ENCODE measurements at places on chromosomes 3 and 15.

GRCh38 chr3:8387571-8387970 is 114.1 kb upstream of the LMCD1 start:
- DNase-seq = no peak

DNA sequence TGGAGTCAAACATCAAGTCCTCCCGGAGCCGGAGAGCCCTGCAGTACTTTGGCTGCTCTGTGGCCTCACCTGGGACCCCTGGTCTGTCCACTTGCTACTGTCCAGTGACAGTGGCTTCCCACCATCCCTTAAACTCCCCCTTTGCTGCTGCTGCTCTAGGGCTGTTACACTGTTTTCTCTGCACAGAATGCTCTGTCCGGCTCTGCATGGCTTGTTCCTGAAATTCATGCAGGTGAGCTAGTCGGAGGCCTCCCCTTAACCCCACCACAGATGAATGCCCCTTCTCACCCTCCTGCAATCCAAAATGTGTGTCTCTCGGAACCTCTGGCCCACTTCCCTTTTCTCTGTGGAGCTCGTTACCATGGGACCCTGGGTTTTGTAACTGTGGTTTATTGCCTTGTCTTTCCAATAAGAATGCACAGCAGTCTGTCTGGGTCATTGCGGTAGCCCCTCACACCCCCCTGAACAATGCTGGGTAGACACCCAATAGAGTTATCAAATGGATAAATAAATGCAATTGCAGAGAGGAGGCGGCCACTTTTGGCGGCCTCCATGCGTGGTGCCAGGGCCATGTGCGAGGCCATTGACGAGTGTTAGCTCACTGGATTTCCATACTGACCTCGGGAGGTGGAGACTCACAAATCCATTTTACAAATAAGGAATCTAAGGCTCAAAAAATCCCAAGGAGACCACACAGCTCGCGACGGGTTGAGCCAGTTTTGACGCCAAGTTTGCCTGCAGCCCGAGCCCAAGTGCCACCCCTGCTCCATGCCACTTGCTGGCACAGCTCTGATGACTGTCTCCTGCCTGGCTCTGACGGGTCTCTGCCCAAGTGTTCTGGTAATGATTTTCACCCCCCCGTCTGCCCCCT is 48.5 kb downstream of the RGMA start:
- no peak for DNase-seq

DNA sequence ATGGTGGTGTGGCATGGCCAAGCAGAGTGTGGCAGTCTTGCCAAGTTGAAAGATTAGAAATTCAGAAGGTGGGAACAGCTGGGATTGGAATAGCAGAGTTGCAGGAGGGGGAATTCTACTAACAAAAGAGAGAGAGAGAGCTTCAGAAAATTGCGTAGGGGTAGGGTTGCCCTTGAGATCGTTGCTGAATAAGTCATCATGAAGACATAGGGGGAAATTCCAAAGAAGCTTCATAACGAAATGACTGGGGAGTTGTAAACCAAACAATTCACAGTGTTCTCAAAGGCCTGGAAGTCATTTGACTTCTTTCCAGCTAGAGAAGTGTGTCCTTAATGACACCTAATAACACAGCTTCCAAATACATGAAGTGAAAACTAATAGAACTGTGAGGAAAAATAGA is 26.3 kb upstream of the TIPARP start:
- no peak for DNase-seq

DNA sequence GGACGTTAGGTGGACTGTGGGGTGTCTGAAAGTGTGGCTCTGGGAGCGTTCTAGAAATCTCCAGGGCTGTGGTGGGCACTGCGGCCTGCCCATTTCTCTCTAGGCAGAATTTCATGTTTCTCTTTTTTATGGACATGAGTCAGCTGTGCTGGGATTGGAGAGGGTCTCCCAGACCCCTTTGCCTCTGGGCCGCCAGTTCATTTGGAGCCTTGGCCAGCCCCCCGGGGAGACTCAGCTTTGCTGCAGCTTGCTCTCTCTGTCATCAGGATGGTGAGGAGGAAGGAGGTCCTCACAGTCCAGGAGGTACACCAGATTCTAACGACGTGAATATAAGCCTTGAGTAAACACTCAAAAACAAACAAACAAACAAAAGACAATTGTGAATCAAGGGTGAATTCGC is 149.6 kb upstream of the RGMA start:
- no peak for DNase-seq

DNA sequence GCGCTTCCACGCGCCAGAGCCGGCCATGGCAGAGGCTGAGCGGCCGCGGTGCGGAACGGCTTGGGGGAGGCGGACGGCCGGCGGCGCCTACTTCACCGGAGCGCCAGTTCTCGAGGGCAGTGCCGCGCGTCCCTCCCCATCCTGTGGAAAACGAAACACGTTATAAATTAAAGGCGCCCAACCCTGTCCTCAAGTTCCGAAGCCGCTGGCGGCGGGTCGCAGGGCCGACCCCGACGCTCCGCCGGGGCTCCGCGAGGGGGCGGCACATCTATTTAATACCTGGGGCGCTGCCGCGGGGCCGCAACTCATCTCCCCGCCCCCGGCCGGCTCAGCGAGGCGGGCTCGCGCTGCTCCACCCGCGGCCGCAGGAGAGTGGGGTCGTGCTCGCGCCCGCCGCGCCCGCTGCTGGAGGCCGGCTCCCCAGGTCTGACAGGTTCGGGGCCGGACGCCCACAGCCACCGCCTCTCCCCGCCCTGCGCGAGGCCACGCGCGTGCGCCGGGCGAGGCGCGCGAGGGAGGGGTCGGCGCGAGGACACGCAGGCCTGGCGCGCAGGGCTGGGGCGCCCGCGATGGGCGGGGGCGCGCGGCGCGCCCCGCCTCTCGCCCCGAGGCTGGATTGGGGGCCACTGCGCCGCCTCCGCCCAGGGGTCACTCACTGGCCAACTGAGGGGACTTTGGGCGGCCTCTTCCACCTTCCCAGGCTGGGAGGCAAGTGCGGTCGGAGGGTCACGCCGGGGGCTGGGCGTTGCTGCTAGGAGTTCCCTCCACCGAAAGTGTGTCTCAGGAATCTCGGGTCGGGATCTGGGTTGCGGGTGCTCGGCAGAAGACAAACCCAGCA is at the start of gene SLC30A4:
Gene SLC30A4, minus strand, starts transcription at position 428 of the 838 bp plus-strand sequence. Its CDS starts 401 bp downstream, at position 27.
- peak; percentile 70 for DNase-seq

DNA sequence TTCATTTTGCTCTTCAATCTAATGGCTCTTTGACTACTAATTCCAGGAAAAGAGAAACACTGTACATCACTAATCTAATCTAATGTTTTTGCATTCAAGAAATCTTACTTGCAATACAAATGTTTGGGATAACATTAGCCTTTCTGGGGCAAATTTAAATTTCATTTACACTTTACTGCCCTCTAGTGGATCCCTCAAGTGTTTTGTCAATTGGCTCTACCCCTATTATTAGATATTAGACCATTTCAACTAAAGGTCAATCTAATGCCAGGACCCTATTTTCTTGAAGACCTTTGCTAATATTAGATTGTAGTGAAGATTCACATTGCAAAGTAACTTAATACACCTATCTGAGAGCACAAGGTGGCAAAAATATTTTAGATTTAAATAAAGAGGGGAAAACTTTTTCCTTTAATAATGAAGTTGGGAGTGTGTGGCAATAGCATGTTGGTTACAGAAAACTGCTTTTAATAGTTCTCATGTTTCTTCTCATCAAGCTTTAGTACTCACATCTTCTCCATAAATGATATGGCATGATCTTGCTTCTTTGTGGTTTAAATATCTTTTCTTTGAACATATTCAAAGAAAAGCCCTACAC is 5.0 kb downstream of the C2CD4A start:
- peak; percentile 26 for DNase-seq

DNA sequence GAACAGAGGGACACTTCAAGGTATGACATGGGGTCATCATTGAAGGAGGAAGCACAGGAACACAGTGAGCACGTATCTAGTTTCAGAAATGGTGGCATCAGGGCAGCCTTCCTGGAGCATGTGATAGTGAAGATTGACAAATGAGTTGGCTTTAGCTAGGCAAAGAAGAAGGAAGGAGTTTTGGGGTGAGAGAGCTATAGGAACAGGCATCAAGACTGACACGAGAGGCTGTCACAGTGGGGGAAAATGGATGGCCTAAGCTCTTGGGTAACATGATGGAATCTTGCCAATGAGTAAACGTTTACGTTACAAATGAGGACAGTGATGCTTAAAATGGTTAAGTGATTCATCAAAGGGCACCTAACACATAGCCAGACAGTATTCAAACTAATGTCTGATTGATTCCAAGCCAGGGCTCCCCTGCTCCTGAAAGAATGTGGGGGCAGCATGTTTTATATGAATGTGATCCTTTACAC is 23.1 kb upstream of the GPR171 start:
- DNase-seq = peak; percentile 41

- no peak for DNase-seq
Observed at GRCh38 chr15:51936105-51936478, 35.5 kb downstream of the LEO1 start.

DNA sequence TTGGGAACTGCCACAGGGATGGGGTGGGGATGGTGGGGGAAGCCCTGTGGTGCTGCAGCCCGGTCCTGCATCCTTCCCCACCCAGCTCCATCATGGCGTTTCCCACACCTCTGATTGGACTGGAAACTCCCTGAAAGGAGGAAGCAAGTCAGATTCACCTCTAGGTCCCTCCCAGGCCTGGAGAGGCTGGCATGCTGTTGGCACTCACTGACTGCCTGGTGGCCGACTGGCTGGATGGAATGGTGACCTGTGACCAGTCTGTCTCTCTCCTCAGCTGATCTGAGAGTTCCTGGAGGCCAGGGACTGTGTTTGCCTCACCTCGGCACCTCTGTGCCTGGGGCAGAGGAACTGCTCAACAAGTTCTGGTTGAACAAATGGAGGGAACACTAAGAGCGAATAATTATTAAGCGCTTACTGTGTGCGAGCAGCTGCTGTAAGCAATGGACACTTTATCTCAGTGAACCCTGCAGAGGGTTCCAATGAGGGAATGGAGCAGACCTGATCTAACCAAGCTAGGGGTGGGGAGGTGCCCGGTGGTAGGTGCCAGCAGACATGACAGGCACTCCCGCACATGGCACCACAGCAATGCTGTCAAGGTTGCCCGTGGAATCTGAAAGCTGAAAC is 3.5 kb upstream of the HHATL start:
- no peak for DNase-seq

DNA sequence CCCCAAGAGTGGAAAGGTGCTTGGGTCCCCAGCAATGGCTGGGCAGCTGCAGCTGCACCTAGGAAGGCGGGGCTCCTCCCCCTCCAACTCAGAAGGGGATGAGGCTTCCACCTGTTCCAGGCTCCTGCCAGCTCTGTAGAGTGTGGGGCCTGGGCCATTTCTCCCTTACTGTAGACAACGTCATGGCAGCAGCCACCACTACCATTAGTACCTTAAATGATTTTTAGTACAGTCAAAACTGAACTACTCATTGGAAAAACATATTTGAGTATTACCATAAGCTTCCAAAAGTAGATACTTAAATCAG is 1274.2 kb upstream of the GBE1 start:
- no peak for DNase-seq

GRCh38 chr15:94477913-94478553 is 246.7 kb downstream of the MCTP2 start:
- DNase-seq = no peak

DNA sequence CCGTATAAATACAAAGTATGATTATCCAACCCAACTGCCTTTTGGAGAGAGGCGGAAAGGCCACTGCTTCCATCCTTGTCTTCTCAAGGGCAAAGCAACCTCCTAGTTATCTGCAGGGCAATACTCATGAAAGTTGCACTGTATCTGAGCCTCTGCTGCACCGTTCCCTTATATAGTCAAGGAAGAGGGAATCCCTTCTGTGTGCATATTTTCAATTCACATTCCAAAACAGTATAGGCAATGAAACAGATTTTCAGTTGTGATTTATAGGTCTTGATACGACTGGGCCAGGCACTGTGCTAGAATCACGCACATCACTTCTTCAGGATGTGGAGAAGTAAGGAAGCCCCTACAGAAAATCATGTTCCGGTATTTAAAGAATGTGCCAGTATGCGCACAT is 455.7 kb downstream of the FOXP1 start:
- no peak for DNase-seq

DNA sequence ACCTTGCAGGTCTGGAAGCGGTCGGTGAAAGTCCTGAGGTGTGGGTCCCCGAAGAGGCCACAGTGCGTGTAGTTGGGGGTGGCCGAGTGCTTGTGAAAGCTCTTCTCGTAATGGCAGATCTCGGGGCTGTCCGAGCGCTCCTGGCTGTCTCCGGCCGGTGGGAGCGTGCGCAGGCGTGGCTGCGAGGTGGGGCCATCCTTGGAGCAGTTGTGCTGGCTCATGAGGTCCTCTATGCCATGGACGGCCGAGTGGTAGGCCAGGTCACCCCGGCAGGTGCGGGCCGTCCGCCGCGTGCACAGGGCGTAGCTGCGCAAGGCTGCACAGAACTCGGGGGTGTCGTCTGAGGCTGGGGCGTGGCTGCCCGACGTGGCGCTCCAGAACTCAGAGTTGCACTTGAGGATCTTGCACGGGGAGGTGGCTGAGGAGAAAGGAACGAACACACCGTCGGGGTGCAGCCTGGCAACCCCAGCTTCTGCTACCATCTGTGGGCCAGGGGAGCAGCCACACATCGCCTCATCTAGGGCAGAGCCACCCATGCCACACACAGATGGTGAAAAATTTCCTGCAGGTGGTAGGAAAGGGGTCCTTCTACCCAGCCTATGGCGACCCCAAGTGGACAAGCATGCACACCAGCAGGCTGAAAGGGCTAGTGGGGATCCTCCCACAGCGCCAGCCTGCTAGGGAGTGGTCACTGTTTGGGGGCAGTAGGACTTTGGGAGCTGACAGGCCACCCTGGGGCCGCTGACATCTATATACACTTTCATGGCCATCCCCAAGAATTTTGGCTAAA is 36.7 kb downstream of the RGMA start:
- no peak for DNase-seq

DNA sequence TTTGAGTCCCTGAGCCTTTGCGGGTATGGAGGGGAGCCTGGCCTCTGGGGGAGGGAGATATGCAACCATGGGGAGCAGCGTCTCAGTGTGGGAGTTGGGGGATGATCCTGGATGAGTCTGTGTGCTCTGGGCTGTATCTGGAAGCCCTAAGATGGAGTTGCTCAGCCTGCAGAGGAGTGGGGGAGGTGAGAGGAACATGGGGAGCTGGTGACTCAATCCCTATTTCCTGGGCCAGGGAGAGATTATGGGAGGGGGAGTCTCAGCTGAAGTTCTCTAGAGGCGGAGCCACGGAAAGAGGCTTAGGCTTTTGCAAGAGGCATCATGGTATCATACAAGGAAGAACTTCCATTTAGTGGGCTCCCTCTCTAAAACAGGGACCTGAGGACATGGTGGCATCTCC is 59.5 kb upstream of the TMEM115 start:
- peak; percentile 72 for DNase-seq

DNA sequence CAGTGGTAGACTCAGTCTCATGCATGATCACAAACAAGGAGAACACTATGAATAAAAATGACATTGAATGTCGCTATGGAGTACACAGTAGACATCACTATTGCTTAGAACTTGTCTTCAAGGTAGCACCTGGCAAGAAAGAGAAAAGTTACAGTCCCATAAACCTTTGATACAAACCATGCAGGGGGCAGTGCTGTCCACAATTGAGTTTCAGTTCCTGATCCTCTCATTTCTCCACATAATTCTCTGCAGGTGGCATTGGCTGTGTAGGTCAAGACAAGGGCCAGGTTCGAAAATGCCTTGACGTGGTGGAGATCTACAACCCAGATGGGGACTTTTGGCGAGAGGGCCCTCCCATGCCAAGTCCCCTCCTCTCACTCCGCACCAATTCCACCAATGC is 47.9 kb downstream of the KBTBD12 start:
- no peak for DNase-seq

All from HTR-8/SVneo (cell line).